ENCODE measurements at places on chromosomes 16 and 17.

GRCh38 chr17:77566151-77566550 lies 392.4 kb upstream of the TNRC6C start:
- DNase-seq, result no peak

GRCh38 chr16:89289428-89290395 lies 72.2 kb downstream of the ZNF778 start:
- DNase-seq, result no peak

DNA sequence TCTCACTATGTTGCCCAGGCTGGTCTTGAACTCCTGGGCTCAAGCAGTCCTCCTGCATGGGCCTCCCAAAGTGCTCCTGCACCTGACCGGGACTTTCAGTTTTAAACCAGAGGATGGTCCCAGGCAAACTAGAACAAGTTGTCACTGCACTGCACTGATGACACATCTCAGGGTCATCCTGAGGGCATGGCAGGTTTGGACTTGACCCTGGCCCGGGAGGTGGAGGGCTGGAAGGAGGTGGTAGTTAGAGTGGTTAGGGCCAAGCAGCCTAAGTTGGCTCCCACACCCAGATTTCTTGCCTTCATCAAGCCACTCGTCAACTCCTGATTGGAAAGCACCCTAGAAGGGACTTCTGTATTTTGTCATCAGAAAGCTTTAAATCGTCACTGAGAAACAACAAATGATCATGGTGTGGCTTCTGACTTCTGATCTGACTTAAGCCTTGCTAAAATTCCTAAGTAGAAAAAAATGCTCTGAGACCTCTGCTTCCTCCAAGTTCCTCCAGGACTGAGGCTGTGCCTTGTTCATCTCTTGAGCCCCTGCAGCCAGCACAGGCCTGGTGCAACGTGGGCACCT lies 43.5 kb downstream of the EMP2 start:
- no peak for DNase-seq

DNA sequence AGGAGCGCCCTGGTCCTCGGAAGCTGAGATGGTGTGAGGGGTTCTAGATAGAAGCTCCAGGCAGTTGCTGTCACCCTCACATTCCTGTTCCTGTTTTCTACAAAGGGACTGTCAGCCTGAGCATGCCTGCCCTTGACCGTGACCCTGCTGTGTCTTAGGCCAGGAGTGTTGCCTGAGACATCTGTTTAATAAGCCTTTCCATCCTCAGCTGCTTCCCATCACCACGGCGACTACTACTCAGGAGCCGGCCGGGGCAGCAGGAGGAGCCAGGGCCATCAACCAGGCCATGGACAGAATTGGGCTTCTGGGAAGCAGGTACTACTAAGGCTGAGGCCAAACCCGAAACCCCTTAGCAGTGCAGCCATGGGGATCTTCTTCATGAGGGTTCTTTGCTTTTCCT lies 151.4 kb downstream of the KATNIP start:
- no peak for DNase-seq

GRCh38 chr17:64938290-64938689 lies 19.0 kb upstream of the LRRC37A3 start:
- no peak for DNase-seq

DNA sequence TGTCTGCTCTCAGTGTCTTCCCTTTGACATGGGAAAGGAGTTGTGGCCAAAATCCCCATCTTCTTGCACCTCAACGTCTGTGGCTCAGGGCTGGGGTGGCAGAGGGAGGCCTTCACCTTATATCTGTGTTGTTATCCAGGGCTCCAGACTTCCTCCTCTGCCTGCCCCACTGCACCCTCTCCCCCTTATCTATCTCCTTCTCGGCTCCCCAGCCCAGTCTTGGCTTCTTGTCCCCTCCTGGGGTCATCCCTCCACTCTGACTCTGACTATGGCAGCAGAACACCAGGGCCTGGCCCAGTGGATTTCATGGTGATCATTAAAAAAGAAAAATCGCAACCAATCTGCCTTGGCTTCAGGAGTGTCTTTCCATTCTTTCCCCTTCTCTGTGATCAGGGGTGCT lies 918 bp upstream of the MRM1 start:
- DNase-seq, result no peak
